ENCODE measurements at places on chromosomes 7 and 10.

- DNase-seq: no peak
These were observed 100.5 kb downstream of the CXCL12 start for GRCh38 chr10:44284198-44285084.

DNA sequence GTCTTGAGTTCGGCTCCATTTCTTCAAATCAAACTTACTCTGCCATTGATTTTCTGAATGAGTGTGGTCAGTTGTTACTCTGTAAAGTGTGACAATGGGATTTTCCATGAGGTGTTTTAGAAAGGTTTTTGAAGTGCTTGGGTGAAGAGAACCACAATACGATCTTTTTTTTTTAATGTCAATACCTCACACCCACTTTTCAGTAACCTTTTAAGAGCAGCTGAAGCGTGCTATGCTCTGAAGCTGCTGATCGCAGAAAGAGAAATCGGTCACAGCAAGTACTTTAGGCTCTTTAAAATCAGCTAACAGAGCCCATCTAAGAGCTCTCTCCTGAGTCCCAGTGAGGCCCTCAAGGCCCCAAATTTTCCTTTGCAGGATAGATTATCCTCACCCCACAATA lies 34.4 kb upstream of the YAE1 start:
- DNase-seq: no peak

DNA sequence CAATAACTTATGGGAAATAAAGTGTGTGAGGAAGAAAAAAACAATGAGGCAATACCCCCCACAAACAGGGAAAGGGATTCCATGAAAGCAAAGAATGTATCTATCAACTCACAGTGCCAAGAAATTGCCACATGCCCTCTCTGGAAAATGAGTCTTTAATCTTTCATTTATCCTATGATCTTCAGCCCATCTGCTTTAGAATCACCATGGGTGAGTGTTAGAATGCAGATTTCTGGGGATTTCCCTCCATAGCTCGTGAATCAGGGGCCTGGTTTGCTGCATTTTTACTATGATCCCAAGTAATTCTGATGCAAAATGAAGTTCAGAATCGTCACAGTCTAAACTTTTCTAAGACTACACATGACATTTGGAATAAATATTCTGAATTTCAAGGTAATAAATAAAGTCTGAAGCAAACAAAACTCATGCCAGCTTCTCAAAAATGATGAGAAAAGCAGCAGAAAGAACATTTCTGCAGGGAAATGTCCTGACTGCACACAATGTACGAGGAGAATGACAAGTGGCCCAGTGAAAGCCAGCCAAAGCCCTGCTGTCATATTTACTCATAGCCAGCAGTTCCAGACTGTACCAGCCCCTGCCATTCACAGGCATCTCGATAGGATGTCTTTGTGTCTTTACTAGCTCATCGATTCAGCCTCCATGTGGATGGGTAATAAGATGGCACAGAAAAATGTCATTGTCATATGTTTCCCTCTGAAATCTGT lies 167.1 kb downstream of the ELMO1 start:
- DNase-seq: no peak

- DNase-seq: no peak
These were observed 37.5 kb downstream of the PLEKHA8 start for GRCh38 chr7:30065746-30066145.

DNA sequence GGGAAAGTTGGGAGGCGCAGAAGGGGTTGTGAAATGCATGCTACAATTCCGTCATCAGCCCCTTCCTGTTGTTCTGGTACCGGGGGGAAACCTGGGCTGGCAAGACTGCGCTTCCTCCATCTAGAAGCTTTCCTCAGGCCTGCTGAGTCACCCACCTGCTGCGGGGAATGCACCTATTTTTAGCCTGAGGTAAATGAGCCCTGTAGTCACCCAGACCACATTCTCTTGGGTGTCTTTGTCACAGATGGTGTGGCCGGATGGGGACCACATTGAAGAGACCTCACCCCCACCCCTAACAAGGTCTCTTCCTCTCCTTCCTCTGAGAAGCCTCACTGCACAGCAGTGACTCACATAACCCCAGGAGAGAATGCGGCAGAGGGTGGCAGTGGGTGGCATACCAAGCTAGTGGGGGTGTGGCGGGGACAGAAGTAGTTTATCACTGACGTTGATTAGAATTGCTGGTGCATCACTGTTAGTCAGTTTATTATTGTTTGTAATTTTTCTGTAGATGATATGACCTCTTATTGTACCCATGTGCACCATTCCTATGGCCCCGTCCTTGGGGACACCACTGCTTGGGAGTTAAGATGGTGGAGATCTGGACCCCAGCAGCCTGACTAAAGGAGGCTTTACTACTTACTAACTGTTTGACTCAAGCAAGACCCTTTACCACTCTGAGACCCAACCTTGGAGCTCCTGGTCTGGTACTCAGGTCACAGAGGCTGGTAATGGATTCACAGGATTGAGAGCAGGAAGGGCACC lies 83.0 kb upstream of the DUSP5 start:
- peak; percentile 74 for DNase-seq

- no peak for DNase-seq
These were observed 95.2 kb downstream of the CLEC2L start for GRCh38 chr7:139618482-139619366.

- no peak for DNase-seq
These were observed 80.4 kb upstream of the CDK6 start for GRCh38 chr7:92916770-92917224.

- DNase-seq: no peak
These were observed 137.2 kb downstream of the ARHGAP22 start for GRCh38 chr10:48467669-48468068.

- DNase-seq: no peak
These were observed 1052.6 kb downstream of the REEP3 start for GRCh38 chr10:64573623-64574325.

DNA sequence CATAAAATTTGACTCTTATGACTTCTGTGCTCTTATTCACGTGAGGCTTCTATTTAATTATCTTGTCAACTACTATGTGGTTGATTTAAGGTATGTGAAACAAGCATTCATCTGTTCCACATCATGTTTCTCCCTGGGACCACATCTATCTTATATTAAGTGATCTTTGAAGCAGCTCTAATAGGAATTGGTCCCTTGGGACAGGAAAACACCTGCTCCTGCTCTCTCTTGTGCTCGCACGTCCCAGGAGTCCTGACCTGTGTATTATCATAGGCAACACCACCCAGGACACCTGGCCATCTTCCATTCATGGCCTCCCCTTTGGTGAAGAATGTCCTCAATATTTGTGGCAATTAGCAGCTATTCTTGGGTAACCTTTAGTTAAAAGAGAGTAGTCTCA lies 269.2 kb downstream of the NRG3 start:
- no peak for DNase-seq

DNA sequence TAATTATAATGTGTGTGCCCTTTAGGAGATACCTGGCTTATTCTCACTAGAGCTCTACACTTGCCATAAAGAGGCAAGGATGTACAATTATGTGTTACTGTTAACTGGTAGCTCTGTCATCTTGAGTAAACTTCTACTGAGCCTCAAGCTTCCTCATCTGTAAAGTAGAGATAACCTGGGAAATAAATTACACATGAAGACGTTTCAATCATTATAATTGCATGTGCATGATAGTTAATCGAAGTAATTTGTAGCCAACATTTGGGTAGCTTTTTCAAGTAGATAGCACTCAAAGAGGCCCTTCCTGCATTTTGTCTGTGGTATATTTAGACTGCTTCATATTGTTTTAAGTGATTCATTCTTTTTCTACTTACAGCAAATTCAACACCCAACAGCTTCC lies 2.4 kb downstream of the CCT6A start:
- DNase-seq: no peak

DNA sequence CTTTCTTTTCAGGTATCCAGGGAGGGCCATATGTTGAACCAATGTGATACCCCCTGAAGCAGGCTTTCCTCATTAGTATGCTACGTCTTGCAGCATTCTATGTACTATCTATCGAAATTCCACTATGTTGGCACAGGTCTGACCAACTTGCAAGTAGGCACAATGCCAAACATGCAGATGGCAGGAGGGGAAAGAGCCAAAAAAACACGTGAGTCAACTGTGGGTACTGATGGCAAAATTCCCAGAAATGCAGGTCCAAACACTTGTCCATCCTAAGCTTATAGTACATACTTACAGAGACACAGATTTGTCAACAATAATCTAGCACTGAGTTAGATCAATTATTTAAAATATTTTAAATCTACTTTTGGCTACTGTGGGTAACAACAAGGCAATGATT lies 394.9 kb downstream of the DGKB start:
- no peak for DNase-seq

- no peak for DNase-seq
These were observed 103.7 kb downstream of the LCOR start for GRCh38 chr10:96935810-96936209.

DNA sequence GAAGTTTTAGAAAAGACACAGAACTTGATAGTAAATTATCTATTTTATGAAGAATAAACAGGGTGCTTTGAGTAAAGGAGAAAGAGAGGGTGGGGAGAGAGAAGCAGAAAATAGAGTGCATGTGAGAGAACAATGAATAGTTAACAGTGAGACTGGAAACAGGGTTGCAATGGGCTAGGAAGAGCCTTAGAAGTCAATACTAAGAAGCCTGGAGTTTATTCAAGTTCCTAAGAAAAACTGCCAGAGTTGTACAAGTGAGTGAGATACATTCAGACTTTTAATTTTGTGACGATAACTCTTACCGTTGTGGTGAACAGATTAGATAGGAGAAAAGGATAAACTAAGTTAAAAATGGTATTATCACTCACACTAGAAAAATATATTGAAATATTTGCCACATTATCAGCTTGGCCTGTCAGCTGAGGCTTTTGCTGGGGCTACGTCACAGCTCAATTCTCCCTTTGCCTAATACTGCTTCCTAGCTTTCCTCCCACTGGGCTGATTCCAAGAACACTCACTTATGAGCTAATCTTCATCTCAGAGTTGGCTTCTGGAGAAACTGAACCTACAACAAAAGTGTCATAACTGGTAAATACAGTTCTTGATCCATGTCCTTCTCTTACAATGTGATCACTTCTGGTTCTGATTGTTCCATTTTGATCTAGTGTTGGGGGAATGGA lies 92.7 kb downstream of the SEMA3D start:
- DNase-seq: no peak

- DNase-seq: no peak
These were observed 54.3 kb upstream of the DUSP5 start for GRCh38 chr10:110443239-110444003.

DNA sequence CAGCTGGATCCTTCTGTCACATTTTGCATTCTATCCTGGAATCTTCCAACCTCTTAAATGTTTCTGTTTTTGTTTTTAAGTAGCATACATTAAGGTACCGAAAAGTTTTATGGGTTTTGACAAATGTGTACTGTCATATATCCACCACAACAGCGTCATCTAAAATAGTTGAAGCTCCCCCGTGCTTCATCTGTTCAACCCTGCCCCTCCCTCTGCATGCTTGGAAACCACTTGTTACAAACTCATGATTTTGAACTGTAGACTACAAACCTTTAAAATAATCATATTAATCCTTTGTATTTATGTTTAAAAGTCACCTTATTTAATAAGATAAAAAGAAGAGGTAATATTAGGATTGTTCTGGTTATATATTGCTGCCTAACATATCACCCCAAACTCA lies 182.8 kb upstream of the SMIM30 start:
- no peak for DNase-seq

DNA sequence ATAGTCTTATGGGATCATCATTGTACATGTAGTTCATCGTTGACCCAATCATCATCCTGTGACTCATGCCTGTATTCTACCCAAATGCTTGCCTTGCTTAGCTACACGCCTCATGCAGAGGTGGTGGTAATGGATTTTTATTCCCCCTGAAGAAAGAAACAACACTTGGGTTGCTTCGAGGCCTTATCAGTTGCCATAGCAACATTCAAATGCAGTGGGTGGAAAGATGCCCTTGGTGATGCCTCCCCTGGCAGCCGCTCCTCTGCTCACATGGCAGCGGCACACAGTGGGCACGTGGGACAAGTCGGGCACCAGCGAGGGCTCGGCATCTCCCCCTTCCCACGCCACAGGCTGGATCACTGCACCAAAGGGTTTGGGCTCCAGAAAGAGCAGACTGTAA lies 54.0 kb upstream of the NMT2 start:
- no peak for DNase-seq

DNA sequence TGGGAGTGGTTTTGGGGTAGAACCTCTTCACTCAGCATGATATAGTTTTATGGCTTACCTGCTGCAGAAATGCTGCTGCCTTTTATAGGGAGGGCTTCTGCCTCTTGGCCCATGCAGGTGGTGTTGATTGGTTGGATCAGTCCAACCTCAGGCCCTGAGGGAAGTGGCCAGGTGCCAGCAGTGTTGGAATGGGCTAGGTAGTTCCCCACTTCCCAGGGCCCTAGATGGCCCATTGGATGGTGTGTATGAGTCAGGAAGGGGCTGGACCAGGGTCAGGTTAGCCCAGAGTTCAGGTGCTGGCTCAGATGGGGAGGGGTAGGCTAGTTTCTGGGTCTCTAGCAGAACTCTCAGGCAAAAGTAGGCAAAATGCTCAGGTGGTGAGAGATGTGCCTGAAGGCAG lies 455.5 kb downstream of the CCSER2 start:
- no peak for DNase-seq

DNA sequence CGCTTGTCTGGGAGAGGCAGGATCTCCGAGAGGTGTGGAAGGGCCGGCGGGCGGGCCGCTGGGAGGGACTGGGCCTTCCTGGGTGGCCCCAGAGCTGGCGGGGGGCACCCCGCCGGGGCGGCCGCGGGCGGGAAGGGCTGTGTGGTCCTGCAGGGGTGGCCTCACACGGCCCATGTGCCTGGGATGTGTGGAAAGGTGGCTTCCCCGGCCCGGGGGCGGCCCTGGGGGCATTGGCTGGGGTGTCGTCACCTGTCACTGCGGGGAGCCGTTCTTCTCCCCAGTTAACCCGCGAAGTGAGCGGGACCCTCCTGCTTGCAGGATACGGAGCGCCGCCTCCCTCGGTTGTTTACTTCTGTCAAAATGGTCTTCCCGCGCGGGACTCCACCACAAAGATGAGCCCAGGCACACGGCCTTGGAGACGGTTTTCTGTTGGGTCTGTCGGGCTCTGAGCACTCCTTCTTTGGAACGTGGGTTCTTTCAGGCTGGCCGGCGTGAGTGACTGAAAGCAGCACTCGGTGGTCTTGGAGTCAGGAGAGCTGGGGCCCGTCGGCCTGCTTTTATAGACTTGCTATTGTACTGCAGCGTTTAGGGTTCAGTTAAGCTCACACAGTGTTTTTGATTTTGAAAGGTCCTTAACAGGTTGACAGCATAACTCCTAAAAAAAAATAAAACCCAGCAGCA lies 700 bp downstream of the SMC3 start:
- DNase-seq: peak; percentile 28
